Heart left ventricle (tissue), 16 donors: ENCODE measurements at places on chromosomes 5 and 9. TPM values are rescaled to one million over a fixed set of nuclear protein-coding genes. Genes with fewer than 3 reads are reported as not detected.

- no peak for DNase-seq
These were observed 45.6 kb upstream of the TRIM32 start for GRCh38 chr9:116641292-116642059.

- no peak for DNase-seq
These were observed 526.5 kb downstream of the KIF4B start for GRCh38 chr5:155540000-155540595.

DNA sequence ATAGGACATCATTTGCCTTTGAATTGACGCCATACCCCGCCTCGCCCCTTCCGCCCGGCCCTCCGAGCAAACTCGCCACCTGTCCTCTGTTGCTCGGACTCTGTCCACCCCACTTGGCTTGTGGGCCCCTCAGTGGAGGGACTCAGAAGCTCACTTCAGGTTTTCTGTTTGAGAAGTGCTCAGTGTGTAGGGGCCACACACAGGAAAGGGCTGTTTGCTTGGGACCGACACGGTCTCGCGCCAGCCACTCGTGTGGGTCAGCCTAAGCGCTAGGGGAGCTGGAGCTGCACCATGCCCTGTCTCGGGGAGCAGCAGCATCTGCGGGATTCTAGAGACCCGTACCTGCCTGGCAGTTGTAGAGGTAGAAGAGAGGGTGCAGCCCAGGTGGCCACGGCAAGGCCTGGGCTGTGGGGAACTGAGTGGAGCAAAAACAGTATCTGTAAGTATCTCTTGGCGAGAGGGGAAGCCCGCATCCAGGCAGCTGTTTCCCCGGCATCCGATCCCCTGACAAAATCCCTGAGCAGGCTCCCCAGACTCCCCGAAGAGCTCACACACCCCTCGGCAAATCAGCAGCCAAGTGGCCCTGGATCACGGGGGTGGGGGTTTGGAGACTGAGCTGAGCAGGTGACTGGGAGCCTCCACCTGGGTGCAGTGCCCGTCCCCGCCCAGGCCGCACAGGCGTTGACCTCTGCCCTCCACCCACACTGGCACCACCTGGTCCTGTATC, 52.2 kb downstream of the COL5A1 start:
- DNase-seq = no peak

DNA sequence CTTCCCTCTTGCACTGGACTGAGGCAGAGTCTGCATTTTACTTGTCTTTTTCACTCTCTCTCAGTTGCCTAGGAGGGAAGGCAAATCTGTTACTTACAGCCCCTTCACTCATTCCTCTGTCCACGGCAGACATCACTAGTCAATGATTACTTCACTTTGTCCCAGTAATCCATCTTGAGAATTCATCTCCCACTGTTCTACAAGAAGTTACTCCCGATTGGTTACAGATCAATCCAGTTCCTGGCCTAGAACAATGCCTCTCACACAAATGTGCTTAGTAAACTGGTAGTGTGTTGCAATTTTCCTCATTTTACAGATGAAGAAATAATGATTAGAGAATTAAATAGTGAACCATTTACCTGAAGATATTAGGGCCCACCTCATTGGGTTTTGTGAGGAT, 49.7 kb upstream of the SPATA31D4 start:
- DNase-seq = no peak

DNA sequence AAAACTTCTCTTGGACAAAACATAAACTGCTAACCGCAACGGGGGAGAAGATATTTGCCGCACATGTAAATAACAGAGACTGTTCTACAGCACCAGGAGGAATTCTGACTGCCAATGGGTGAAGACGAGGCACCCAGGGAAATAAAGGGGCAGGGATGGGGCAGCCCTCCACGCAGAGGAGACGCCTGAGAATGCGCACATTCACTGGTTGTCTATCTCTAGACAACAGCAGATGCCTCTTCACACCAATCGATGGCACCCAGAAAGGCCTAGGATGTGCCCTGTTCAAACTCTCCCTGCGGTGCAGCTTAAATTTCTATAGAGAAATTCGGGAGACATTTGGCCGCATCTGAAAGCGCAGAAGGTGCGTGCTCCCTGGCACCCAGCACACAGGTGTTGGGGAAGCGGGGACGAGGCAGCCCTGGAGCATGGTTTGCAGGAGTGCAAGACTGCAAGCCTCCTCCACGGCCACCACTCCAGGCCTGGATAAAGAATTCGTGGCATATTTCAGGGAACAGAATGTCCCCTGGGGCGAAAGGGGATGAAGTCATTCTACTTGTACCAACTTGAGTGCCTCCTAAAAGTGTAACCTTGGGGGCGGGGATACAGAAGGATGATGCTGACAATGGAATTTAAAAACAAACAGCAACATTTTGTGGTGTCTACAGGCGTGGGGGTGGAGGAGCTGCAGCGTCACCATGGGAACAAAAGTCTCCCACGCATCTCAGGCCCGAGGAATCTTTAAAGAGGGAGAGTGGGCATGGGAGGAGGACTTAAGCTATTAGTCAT, 6.3 kb upstream of the IRX2 start:
- DNase-seq = no peak

DNA sequence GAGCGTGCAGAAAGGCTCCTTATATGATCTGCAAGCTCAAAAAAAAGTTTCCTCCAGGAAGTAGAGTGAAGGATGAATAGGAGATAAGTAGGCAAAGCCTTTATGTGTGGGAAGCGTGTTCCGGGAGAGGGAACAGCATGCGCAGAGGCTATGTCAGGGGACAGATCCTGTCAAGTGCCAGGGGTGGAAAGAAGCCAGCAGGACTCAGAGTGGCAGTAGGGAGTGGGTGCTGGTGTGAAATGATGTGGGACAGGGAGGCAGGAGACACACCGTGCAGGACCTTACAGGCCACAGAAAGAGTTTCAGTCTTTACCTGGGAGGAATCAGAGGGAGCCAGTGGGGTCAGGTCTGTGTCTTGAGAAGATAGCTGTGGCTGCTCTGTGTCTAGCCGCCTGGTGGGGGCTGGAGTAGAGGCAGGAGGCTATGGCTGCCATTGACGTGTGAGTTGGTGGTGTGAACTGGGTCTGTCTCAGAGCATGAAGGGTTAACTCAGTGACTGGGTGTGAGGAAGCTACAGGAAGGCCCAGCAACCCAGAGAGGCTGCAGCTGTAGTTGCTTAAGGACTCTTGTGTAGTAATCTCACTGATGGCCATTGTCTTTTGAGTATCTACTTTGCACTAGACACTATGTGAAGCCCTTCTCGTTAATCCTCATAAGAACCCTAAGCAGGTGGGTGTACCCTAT, 71.3 kb downstream of the PPARGC1B start:
- no peak for DNase-seq

DNA sequence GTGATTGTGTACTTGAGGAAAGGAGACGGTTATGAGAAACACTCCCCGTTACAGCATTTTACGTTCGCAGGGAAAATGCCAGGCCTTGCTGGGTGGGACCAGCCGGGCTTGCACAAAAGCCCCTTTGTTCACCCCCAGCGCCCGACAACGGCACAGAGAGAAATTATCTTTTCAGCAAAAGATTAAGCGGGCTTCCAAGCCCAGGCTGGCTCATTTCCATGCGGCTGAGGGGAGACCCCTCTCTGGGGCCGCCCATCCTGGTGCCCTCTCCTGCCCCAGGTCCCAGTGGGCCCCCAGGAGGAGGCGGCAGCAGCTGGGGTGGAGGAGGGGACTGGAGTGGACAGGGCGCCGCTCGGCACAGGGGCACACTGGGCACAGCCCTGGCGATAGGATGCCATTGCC, 50.8 kb upstream of the NOTCH1 start:
- no peak for DNase-seq

DNA sequence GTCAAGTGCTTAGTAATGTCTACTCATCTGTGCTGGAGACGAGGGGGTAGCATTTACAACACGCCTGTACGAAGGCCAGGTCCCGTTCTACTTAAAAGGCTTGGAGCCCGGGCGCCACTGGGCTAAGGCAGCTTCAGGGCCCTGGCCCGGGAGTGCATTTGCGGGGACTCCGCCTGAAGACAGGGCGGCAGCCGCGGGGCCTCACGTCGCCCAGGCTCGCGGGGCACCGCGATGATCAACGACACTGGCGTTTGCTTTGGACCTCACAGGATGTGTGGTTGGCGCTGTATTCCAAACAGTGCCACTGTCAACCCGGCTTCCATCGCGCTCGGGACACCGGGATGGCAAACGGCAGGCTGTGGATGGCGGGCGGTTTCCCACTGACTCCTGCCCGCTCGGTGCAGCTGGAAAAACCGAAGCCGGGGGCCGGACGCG, 1.1 kb upstream of the TENT4A start:
- DNase-seq = peak; percentile 53

GRCh38 chr9:30504502-30504905, 1879.9 kb upstream of the ACO1 start:
- DNase-seq = no peak

DNA sequence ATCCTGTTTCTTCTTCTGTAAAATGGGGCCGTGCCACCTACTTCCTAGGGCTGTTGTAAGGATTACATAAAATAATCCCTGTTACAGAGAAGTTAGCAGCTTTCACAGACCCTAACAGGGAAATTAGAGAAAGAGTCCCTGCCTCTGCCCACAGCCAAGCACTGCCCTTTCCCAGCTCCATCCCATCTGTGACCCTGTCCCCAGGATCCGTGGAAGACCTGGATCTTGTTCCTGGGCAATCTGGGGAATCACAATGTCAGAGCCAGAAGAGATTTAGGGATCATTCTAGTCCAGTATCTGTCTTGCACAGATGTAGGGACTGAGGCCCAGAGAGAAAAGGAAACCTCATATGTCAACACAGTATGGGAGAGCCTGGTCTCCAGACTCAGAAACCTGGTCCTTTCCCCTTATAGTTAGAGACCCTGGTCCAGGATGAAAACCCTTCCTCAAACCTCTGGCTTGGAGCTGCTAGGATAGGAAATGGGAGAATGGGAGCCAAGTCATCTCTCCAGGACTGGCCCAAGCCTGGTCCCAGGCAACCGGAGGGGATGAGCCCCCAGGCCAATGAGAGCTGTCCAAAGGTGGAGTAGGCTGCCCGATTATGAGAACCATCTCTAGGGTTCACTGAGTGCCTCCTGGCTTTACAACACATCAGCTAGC, 12.5 kb downstream of the LHX6 start:
- no peak for DNase-seq

- DNase-seq = no peak
These were observed 340.6 kb downstream of the CAAP1 start for GRCh38 chr9:26551971-26552370.

GRCh38 chr5:179253730-179254129, 91.5 kb downstream of the ADAMTS2 start:
- DNase-seq = no peak

DNA sequence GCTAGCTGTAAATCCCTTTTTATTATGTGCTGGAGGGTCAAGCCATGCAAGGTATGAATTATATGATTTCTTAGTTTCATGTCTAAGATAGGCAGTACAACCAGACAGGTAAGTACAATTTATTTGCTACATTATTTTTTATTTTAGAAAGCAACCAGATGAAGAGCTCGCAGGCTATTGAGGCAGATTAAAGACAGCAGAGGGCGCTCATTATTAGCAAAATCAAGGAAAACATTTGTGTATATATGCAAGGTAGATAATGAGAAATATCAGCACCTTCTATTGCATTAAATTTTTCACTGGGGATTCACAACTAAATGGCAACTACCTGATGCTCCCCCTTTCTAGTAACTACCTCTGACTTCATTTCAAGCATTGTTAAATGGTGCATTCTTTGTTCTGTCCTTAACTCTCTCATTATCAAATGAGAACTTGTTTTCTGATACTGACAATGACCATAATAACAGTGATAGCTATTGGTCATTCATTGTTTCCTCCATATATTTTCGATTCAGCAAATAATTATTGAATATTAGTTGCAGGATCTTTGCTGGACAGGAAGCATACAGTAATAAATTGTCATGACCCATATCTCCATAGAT, 8.6 kb downstream of the SCGB3A2 start:
- DNase-seq = no peak

The PCDHA1 gene
- not detected for total RNA-seq

The GABRA6 gene
- total RNA-seq = not detected

The C9orf50 gene
- not detected for total RNA-seq

The ENTPD8 gene
- total RNA-seq = not detected

The ATG12 gene
- total RNA-seq = 15.3 TPM

The GARIN3 gene
- not detected for total RNA-seq

The ITK gene
- total RNA-seq = 0.65 TPM

The PCDHB12 gene
- total RNA-seq = 0.52 TPM

The SPATA31D4 gene
- total RNA-seq = not detected

The ARHGEF39 gene
- total RNA-seq = 1.00 TPM

The ECM2 gene
- 9.2 TPM for total RNA-seq

The LYSMD3 gene
- 17.4 TPM for total RNA-seq

The SLC28A3 gene
- 0.18 TPM for total RNA-seq
